ENCODE measurements at places on chromosomes 1 and 21.

DNA sequence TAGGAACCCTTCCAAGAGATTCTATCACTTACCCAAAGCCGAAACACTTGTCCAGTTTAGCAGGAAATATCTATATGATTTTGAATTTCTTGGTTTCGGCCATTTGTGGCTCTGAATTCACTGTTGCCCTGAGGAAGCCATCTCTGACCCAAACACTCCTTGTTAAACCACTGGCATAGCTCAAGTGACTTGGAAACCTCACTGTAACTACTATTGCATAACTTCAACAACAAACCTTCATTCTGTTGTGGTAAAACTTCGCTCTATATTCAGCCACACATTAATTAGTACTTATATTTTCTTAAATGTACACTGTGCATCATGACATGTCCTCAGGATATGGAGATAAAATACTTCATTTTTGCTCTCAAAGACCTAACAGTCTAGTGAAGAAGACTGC lies 63.2 kb downstream of the ST6GALNAC3 start:
- DNase-seq: no peak

DNA sequence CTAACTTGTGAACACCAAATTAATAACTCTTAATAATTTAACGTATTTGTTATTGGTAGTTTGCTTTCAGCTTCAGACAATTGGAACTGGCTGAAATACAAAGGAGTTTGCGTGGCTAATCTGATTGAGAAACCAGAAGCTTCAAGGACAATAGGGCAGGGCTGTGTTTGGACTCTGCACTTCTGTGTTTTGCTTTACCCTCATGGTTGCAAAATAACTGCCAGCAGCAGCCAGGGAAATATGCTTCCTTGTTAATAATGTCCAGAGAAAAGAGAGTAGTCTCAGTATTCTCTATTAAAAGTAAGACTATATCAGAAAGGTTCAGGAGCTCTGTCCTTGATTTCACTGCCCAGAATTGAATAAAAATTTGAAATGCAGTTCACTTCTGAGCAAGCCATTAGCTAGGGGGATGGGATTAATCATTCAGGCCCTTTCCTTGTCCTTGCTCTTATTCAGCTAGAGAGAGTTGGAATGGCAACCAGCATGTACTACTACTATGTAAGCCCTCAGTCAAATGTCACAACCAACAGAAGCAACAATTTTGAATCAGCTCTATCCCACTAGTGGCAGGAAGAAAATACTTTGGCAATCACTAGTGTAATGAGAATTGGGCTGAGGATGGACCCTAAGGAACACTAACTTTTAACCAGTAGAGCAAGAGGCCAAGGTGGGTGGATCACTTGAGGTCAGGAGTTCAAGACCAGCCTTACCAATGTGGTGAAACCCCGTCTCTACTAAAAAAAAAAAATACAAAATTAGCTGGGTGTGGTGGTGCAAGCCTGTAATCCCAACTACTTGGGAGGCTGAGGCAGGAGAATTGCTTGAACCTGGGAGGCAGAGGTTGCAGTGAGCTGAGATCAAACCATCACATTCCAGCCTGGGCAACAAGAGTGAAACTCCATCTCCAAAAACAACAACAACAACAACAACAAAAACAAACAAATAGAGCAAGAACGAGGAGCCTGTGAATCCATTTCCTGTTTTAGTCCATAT lies 76.8 kb downstream of the POU2F1 start:
- DNase-seq: no peak

DNA sequence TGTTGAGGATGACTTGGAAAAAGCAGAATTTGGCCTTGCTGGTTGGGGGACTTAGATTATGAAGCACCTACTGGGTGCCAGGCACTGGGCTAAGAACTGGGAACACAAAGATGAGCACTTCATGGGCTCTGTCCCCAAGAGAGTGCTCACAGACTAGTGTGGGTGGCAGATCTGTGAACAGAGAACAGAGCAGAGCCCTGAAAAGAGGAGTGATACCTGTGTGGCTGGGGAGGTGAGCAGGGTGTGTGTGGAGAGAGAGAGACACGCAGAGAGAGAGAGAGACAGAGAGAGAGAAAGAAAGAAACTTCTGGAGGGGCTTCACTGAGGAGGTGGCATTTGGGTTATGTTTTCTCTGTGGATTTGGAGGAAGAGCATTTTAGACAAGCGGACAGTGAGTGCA lies 61.1 kb upstream of the PPP2R5A start:
- DNase-seq: no peak

GRCh38 chr1:182279724-182280503 lies 111.7 kb downstream of the GLUL start:
- no peak for DNase-seq

DNA sequence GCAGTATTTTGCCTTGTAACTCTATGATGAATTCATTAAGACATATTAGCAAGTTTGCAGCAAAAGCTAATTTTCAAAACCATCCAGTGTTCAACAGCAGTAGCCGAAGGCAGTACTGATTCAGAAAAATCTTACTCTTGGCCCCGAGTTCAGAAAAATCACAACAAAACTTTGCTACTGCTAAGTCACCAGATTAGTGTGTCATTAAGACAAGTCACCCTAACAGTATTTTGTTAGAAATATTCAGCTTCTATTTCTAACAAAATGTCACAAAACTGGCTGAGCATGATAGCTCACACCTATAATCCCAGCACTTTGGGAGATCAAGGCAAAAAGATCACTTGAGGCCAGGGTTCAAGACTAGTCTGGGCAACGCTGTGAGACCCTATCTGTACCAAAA lies 8.2 kb downstream of the GTF2B start:
- no peak for DNase-seq

DNA sequence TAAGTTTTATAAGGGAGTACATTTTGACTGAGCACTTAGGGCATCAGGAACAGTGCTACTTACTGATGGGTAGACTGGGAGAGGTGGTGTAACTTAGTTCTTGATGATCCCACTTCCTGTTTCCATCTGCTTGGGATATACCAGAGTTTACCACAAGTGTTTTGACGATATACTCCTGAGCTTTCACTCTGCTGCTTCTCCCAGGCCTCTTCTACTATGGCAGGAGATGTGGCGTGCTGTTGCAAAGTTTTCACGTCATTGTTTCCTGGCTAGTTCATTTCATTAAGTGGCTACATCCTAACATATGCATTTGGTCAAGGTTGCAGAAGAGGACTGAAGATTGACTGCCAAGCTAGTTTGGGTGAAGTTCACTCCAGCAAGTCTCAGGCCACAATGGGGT lies 41.3 kb upstream of the LAMC2 start:
- no peak for DNase-seq

DNA sequence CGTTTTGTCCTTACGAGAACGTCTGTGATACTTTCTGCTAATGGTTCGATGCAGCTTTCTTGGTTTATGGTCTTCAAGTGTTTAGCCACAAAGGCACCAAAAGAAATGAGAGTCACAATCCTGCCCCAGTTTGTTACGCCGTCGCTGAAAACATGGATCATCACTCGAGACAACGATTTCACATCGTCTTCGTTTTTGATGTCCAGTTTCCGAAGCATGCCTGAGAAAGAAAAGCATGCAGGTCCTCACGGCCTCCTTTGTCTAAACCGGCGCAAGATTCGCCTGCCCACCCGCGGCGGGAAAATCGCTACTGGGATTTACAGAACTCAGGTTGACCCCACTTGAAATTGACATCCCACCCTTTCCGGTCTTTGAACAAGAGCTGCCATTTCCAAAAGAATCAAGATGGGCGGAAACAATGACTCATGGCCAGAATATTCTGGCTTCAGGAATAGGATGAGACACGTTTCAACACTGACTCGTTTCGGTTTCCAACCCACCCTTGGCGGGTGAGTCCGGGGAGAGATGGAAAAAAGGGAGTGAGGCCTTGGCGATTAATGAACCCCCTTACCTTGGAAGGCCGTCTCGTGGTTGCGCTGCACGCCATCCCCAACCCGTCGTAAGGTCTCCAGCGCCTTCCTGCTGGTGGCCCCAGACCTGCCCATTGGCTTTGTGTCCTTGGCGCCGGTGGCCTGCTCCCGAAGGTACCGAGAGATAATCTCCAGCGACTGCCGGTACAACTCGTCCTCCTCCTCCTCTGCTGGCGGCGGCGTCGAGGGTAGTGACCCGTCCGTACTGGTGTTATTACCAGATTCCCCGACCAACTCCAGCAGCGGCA lies 919 bp downstream of the MCL1 start:
- no peak for DNase-seq

GRCh38 chr1:172832006-172832725 lies 173.3 kb downstream of the FASLG start:
- no peak for DNase-seq

GRCh38 chr1:33022650-33023200 lies 14.0 kb downstream of the AK2 start:
- no peak for DNase-seq

DNA sequence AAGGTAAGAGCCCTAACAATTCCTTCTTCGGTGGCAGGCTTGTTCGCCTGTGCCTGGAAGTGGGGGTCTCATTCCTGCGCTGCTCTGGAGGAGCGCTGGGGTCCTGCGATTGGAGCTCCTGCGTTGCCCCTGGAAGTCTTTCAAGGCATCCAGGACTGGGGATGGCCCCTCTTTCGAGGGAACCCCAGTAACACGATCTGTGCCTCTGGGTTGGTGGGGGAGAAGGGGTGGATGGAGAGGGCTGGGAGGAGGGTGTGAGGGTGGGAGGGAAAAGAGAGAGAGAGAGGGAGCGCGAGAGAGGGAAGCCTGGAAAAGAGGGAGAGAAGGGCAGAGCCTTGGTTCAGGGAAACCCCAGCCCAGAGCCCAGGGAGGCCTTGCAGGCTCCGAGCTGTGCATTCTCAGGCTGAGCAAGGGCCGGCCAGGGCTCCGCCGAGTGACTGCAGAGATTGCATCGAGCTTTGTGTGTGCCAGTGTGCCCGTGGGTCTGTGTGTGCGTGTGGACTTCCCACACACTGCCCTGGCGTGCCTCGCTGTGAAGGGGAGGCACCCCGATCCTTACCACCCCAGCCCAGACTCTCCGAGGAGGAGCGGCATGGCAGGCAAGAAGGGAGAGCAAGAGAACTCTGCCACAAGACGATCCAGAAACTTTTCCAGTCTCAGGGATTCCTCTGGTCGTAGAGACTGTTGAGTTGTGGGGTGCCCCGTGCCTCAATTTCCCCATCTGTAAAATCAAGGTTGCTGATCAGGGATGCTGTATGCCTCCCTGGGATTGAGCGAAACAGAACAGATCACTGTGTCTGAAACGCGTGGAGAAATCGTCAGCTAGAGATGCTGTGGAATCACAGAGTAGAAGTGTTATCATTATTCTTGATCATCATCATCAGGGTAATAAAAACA lies 619 bp downstream of the BCL9 start:
- no peak for DNase-seq

- DNase-seq: no peak
These were observed 41.6 kb upstream of the EDN2 start for GRCh38 chr1:41525891-41526587.

DNA sequence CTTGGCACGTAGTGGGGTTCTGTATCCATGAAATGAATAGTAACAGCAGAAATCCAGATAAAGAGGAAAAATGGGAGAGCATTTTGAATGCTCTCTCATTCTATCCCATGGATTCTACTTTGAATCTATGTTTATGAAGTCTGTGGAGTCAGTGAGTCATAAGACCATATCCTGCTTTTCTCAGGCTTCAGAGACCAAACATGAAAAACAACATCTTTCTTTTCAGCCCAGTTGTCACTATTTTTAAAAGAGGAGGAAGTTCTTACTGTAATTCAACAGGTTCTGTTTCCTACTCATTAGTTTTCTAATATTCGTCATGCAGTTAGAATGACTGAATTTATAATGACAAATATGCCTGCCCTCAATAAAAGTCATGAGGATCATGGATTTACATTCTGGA lies 39.4 kb upstream of the CD55 start:
- DNase-seq: no peak

DNA sequence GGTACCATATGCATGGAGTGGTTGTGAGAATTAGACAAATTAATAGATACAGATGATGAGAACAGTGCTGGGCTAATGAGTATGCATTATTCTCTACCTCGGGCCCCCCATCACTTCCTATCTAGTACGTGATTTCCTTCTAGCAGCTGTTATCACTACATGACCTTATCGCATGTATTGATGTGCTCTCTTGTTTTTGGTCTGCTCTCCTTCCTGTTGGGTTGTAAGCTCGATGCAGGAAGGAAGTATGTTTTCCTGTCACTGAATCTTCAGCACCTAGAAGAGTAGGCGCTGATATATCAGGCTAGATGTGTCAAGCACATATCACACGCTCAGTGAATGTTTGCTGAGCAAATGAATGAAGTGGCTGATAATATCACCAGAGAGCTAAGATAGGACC lies 43.9 kb upstream of the IFNAR2 start:
- DNase-seq: no peak

- DNase-seq: no peak
These were observed 1466.4 kb downstream of the PLA2G4A start for GRCh38 chr1:188295157-188295556.

DNA sequence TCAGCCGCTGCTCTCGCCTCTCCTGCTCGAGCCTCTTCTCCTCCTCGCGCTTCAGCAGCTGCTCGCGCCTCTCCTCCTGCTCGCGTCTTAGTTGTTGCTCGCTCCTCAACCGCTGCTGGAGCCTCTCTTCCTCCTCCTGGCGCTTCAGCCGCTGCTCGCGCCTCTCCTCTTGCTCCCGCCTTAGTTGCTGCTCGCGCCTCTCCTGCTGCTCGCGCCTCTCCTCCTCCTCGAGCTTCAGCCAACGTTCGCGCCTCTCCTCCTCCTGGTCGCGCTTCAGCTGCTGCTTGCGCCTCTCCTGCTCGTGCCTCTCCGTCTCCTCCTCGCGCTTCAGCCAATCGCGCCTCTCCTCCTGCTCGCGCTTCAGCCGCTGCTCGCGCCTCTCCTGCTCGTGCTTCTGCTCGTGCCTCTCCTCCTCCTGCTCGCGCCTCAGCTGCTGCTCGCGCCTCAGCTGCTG lies 3.7 kb downstream of the TCHH start:
- DNase-seq: no peak

- no peak for DNase-seq
These were observed 7.9 kb downstream of the MAP10 start for GRCh38 chr1:232813097-232813496.

GRCh38 chr1:210728437-210729149 lies 399.9 kb downstream of the HHAT start:
- DNase-seq: no peak

- DNase-seq: no peak
These were observed 43.3 kb downstream of the GPR3 start for GRCh38 chr1:27435566-27436203.

GRCh38 chr1:25848531-25848930 lies 10.7 kb downstream of the AUNIP start:
- DNase-seq: no peak

- no peak for DNase-seq
These were observed 34.8 kb upstream of the AHCTF1 start for GRCh38 chr1:246966502-246966901.

- DNase-seq: no peak
These were observed 235.3 kb upstream of the KCNK2 start for GRCh38 chr1:214847071-214847810.

GRCh38 chr1:236175642-236176336 lies 33.5 kb downstream of the GPR137B start:
- no peak for DNase-seq

GRCh38 chr1:36115200-36115669 lies 9.8 kb downstream of the COL8A2 start:
- DNase-seq: no peak

GRCh38 chr1:227766015-227766634 lies 30.9 kb downstream of the SNAP47 start:
- DNase-seq: peak; percentile 35
